Renal pelvis (tissue), 12 donors: ENCODE measurements at places on chromosomes 12 and 14. TPM values are rescaled to one million over a fixed set of nuclear protein-coding genes. Genes with fewer than 3 reads are reported as not detected.

DNA sequence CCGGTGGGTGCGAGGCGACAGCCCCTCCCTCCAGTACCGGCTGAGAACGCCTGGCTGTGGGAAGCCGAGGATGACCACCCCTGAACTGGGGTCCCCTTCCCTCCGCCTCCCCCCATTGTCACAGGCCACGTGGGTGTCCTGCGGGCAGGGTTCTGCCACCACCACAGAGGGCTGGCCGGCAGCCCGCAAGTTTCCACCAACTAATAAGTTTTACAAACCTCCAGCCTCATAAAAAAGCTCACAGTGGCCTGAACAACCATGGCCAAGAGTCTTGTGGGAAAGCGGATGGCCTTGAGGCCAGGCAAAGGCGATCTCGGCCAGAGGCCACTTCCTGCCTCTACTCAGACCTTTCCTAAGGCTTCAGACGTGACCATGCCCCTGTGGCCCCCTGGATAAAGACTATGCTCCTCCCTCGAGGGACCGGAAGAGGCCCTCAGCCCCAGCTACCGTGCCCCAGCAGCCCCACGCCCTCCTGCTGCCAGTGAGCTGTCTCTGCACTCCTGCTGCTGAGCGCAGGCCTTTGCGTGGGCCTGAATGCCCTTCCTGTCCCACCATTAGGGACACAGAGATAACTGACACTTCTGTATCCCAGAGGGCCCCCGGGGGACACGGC is 46.1 kb upstream of the DLK1 start:
- no peak for DNase-seq

DNA sequence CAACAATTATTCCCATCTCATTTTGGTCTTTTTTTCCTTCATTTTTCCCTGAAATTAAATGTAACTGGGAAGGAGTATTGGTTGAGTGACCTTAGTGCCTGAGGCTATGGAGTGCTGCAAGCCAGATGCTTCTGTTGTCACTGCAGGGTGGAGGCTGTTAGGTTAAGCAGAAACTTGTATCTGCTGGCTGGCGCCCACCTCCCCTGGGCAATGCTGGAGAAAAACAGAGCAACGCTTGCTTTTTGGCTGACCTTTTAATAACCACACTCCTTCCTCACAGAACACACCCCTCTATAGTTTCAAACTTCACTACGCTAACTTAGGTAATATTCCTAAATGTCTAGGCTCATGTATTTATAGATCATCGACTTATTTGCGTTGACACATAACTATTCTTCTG is 583.5 kb upstream of the NOVA1 start:
- DNase-seq: no peak

DNA sequence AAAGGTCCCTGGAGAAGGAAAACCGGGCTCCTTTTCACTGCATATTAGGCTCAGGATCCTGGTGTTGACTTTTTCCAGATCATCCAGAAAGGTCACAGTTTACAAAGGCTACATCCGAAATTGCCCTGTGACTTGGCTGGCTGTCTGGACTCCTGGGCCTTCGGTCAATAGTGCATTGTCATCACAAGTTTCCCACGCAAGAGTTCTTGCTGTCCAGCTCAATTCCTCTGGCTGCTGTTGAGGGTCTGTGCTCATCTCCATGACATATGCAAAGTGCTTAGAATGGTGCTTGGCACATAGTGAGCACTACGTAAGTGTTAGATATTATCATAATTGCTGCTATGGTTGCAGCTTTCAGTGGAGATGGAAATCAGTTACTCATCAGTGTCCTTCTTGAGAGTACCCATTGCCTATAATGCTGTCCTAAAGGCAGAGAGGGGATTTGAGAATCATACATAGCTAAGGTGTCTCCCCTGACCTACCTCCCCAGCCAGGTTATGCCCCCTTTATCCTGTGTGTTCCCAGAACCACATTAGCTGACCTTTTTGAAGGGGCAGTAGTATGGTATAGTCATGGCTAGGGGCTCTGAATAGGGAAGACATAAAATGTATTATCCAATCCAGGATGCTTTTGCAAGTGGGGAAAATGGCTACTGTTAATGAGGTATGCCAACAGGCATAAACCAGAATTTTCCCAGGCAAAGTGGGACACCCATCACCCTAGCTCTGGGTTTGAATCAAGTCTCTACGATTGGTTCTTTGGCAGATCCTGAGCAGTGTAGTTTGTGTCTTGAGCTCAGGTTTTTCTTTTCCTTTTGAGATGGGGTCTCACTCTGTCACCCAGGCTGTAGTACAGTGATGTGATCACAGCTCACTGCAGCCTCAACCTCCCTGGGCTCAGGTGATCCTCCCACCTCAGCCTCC is 132.0 kb upstream of the CCND2 start:
- no peak for DNase-seq

- no peak for DNase-seq
Observed at GRCh38 chr14:54667764-54668163, 100.8 kb downstream of the SAMD4A start.

- DNase-seq: no peak
Observed at GRCh38 chr14:104694991-104695659, 5.7 kb downstream of the INF2 start.

POU6F1 gene
- 12.9 TPM for polyA plus RNA-seq

- peak; percentile 86 for DNase-seq
Observed at GRCh38 chr12:12786706-12787601, 1.5 kb downstream of the APOLD1 start.

CNOT2 gene
- polyA plus RNA-seq: 130 TPM

- DNase-seq: no peak
Observed at GRCh38 chr14:75322746-75323145, 44.1 kb downstream of the FOS start.

GRCh38 chr12:88624911-88625310 is 44.6 kb upstream of the KITLG start:
- DNase-seq: no peak
